ENCODE measurements at places on chromosomes 5 and 9. TPM values are rescaled to one million over a fixed set of nuclear protein-coding genes. Genes with fewer than 3 reads are reported as not detected.

- no peaks in the 10 kb centered on the region for H3K36me3 ChIP-seq
- H3K4me3 ChIP-seq, result no peak overlapping the region
- no peaks in the 10 kb centered on the region for H3K4me1 ChIP-seq
- DNase-seq, result no peak
- H3K27ac ChIP-seq, result no peak overlapping the region
- H3K27me3 ChIP-seq, result peaks cover 9% of the 10 kb centered on the region
Observed at GRCh38 chr5:4613440-4613839, 526.7 kb upstream of the ADAMTS16 start.

GRCh38 chr5:19044931-19045695, 942.9 kb downstream of the CDH18 start:
- H3K4me1 ChIP-seq, result no peaks in the 10 kb centered on the region
- no peaks in the 10 kb centered on the region for H3K27me3 ChIP-seq
- H3K4me3 ChIP-seq, result no peak overlapping the region

DNA sequence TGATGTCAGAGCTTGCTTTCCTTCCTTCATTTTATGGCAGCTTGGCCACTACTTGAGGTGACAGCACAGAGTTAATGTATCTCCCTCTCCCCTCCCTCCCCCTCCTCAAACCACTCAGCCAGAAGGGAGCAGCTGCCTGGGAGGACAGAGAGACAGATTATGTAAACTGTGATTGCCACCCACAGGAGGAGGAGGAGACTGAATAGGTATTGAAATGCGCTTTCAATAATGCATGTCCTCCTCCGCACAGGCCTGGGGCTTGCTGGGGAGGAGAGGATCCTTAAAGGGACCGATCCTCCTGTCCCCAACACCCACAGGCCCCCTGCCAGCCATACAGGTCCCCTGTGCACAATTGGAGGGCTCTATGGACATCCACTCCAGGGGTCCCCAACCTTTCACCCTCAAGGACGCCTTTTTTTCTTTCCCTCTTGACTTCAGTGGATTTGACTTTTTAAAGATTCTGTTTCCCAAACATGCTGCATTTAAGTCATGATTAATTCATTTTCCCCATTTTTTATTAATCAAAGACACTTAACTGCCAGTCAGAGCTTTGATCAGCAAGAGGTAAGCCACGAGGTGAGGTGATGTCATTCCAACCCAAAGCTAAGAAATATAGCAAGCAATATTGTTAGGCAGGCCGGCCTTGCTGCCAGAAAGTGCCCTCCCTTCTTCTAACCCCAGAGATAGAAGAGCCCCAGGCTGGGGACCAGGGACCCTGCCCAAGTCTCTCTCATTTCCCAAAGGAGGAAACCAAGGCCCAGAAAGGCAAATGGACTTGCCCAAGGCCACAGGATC, 47.5 kb upstream of the CPLX2 start:
- H3K27ac ChIP-seq, result no peak overlapping the region
- no peak overlapping the region for H3K4me3 ChIP-seq
- peaks cover 12% of the 10 kb centered on the region for H3K27me3 ChIP-seq
- H3K4me1 ChIP-seq, result no peaks in the 10 kb centered on the region

GRCh38 chr5:59596586-59597350, 296.8 kb downstream of the PDE4D start:
- H3K27ac ChIP-seq, result no peak overlapping the region
- no peaks in the 10 kb centered on the region for H3K27me3 ChIP-seq
- H3K4me1 ChIP-seq, result peaks cover 11% of the 10 kb centered on the region
- no peaks in the 10 kb centered on the region for H3K36me3 ChIP-seq
- no peak overlapping the region for H3K4me3 ChIP-seq

DNA sequence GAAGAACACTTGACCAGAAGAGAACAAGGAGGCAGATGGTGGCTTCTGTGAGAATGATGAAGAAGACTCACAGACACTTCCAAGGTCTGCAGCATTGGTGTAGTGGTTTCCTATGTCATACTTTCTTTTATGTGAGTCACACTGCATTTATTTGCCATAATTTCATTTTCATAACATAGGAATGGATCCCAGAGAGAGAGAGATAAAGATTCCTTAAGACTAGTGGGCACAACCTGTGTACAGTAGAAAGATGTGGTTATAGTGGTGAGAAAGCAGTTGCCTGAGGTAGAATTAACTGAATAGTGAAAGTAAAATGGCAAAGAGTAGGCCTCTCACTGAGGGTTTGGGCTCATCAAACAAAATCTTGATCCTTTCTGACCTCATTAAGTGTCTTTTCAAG, 7.6 kb upstream of the CCDC152 start:
- H3K27me3 ChIP-seq, result no peaks in the 10 kb centered on the region
- H3K4me1 ChIP-seq, result peaks cover 2% of the 10 kb centered on the region
- H3K36me3 ChIP-seq, result no peaks in the 10 kb centered on the region
- no peak for DNase-seq
- H3K27ac ChIP-seq, result no peak overlapping the region

DNA sequence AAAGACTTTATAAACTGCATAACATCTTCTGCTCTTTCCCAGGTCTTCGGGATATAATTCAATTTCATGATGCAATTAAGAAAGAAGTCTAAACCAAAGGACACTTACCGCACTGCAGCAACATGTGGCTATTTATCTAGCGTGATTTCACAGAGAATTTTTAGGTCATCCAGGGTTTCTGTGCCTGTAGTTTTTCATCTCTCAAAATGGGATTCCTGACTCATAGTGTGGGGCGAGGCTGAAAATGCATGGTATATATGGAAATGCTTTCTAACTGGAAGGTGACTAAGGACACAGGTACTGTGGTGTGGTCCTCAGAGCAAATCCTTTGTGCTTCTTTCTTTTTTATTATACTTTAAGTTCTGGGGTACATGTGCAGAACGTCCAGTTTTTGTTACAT, 557.7 kb upstream of the KLF4 start:
- H3K4me1 ChIP-seq, result no peaks in the 10 kb centered on the region
- peaks cover 50% of the 10 kb centered on the region for H3K27me3 ChIP-seq
- no peak overlapping the region for H3K4me3 ChIP-seq
- no peak for DNase-seq
- H3K27ac ChIP-seq, result no peak overlapping the region

The SLC36A2 gene
- total RNA-seq, result not detected

The PHYHD1 gene
- total RNA-seq, result 19.9 TPM

DNA sequence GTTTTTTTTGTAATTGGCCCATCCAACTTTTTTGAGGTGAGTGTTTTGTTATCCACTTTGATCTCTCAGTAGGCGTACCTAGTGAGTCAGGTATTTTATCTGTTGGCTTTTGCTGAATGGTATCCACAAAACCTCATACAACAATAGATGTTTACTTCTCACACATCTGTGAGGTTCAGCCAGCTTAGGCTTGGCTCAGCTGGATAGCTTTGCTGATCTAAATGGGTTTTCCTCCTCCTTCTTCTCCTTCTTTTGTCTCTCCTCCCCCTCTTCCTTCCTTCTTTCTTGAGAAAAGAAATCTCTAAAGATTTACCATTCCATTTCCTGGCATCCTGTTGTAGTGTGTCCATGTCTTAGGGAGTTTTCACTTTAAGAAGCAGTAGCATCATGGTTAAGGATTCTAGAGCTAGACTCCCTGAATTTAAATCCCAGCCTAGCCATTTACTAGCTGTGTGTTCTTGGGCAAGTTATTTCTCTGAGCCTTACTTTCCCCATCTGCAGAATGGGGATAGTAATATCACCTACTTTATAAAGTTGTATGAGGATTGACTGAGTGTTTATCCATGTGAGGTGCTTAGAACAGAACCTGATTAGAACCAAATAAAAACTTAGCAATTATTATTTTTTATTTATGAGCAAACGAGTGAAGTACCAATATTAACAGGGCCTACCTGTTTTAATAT, 126.3 kb downstream of the ARHGAP26 start:
- no peaks in the 10 kb centered on the region for H3K36me3 ChIP-seq
- peaks cover 39% of the 10 kb centered on the region for H3K4me1 ChIP-seq
- no peaks in the 10 kb centered on the region for H3K27me3 ChIP-seq
- no peak overlapping the region for H3K4me3 ChIP-seq

The TSC1 gene
- 69.0 TPM for total RNA-seq

GRCh38 chr5:178174456-178174855, 12.7 kb downstream of the GMCL2 start:
- no peak overlapping the region for H3K27ac ChIP-seq
- no peaks in the 10 kb centered on the region for H3K4me1 ChIP-seq
- peaks cover 6% of the 10 kb centered on the region for H3K27me3 ChIP-seq
- DNase-seq, result no peak
- H3K36me3 ChIP-seq, result no peaks in the 10 kb centered on the region
- H3K4me3 ChIP-seq, result no peak overlapping the region

GRCh38 chr5:136058972-136059354, 30.2 kb downstream of the TGFBI start:
- H3K4me3 ChIP-seq, result no peak overlapping the region
- DNase-seq, result no peak
- peaks cover 1% of the 10 kb centered on the region for H3K4me1 ChIP-seq
- no peak overlapping the region for H3K27ac ChIP-seq

- H3K4me3 ChIP-seq, result no peak overlapping the region
- H3K27me3 ChIP-seq, result no peaks in the 10 kb centered on the region
- H3K36me3 ChIP-seq, result no peaks in the 10 kb centered on the region
- H3K27ac ChIP-seq, result no peak overlapping the region
- H3K4me1 ChIP-seq, result peaks cover 1% of the 10 kb centered on the region
Observed at GRCh38 chr9:91177661-91178280, 183.9 kb downstream of the AUH start.

The PCA3 gene
- total RNA-seq, result 0.31 TPM

DNA sequence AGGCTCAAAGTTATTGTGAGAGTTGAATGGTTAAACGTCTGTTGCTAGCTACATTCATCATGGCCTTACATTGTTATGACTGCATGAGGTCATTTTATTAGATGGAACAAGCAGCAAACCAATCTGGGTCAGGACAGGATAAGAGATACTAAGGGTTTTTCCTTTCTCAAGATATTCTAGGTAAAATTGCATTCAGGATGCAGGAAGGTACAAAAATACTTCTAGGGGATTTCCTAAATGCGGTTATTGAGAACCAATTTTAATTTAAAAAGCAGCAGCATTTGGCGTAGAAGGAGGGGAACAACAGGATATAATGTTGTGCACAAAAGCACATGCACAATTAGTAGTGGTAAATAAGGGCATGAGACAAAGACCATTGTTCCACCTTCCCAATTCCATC, 39.2 kb upstream of the LURAP1L start:
- H3K27ac ChIP-seq, result no peak overlapping the region
- no peaks in the 10 kb centered on the region for H3K36me3 ChIP-seq
- no peak overlapping the region for H3K4me3 ChIP-seq
- no peaks in the 10 kb centered on the region for H3K27me3 ChIP-seq
- no peaks in the 10 kb centered on the region for H3K4me1 ChIP-seq

DNA sequence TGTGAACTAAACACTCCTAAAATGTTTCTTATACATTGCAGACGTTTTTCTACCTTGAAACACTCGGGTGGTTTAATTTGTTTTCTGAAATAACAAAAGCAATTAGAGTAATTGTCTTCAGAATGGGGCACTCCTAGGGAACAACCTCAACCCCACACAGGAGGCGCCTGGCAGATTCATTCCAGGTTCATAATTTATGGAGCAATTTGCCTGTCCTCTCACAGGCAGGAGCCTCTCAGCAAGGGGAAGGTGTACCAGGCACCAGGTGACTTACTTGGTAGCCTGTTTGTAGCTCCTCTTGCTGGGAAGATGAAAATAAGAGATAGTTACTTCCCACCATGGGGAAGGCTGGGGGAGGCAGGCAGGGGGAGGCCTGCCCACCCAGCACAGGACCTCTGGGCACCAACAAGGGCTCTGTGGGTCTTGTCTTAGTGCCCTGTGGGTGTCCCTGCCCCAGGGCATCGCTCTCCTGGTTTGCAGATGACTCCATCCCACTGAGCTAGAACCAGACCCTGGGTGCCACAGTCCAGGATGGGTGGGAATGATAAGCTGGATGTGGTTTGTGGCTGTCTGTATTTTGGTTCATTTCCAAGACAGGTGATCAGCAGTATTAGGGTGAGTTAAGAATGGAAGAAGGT, 144.4 kb downstream of the FSTL4 start:
- no peak overlapping the region for H3K27ac ChIP-seq
- DNase-seq, result no peak
- H3K36me3 ChIP-seq, result no peaks in the 10 kb centered on the region
- H3K27me3 ChIP-seq, result peaks cover 12% of the 10 kb centered on the region
- H3K4me1 ChIP-seq, result peaks cover 2% of the 10 kb centered on the region
- H3K4me3 ChIP-seq, result no peak overlapping the region

The NSMF gene
- 57.4 TPM for total RNA-seq

The RAPGEF1 gene
- 57.3 TPM for total RNA-seq

The PCDHGB2 gene
- 0.89 TPM for total RNA-seq

DNA sequence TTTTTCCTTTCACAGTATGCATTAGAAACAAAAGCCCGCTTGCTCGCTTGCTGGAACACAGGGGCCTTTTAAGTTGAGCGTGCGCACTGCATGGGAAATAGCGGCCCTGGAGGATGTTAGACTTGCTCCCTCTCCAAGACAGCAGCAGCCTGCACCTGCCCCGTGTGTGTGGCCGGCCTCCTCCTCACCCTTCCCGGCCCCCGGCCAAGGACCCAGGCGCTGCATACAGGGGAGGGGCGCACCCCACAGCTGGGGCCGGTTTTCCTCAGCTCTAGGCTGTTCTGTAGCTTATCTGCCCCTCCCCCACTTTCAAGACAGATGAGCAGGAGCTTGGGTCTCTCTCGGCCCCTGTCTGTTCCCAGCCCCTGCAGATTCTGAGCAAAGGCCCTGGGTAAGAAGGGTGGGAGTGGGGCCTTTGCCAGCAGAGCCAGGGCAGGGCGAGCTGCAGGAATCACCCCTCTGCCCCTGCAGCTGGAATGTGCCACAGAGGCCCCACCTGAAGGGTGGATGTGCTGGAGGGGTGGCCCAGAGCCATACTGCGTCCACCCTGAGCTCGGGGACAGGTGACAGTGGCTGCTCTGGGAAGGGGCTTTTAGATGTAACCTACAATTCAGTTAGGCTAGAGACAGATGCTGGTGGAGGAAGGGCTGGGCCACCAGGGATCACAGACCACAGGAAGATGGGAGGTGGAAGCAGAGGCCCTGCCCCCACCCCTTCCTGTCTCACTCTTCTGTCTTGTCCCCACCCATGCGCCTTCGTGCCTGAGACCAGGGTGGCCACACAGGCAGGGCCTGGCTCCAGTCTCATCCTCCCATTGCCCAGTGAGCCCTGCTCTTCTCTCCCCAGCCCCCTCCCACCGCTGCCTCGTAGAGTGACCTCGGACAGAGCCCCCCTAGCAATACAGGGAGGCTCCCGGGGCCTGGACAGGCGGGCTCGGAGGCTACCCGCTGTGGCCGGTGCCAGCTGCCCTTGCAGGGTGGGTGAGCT, 132.4 kb downstream of the DAB2IP start:
- peaks cover 18% of the 10 kb centered on the region for H3K36me3 ChIP-seq
- no peaks in the 10 kb centered on the region for H3K27me3 ChIP-seq
- no peak for DNase-seq
- H3K27ac ChIP-seq, result peak overlapping the region; percentile 74

- DNase-seq, result no peak
- H3K27me3 ChIP-seq, result peaks cover 4% of the 10 kb centered on the region
- no peak overlapping the region for H3K27ac ChIP-seq
- no peaks in the 10 kb centered on the region for H3K4me1 ChIP-seq
- peaks cover 4% of the 10 kb centered on the region for H3K36me3 ChIP-seq
- H3K4me3 ChIP-seq, result no peak overlapping the region
Observed at GRCh38 chr5:111635916-111636570, 121.0 kb downstream of the NREP start.

The KIF4B gene
- not detected for total RNA-seq

The GCNT4 gene
- 3.3 TPM for total RNA-seq

GRCh38 chr9:137206602-137207001, 1.1 kb downstream of the NDOR1 start:
- H3K36me3 ChIP-seq, result peaks cover 5% of the 10 kb centered on the region
- no peak for DNase-seq
- peaks cover 21% of the 10 kb centered on the region for H3K4me1 ChIP-seq
- peak overlapping the region; percentile 93 for H3K4me3 ChIP-seq
- peak overlapping the region; percentile 92 for H3K27ac ChIP-seq
- H3K27me3 ChIP-seq, result no peaks in the 10 kb centered on the region

Measured in progenitor cell of endocrine pancreas (in vitro differentiated cells).